ENCODE measurements at places on chromosomes 16 and 17.

- DNase-seq: no peak
Observed at GRCh38 chr16:78286065-78286464, 186.6 kb downstream of the WWOX start.

DNA sequence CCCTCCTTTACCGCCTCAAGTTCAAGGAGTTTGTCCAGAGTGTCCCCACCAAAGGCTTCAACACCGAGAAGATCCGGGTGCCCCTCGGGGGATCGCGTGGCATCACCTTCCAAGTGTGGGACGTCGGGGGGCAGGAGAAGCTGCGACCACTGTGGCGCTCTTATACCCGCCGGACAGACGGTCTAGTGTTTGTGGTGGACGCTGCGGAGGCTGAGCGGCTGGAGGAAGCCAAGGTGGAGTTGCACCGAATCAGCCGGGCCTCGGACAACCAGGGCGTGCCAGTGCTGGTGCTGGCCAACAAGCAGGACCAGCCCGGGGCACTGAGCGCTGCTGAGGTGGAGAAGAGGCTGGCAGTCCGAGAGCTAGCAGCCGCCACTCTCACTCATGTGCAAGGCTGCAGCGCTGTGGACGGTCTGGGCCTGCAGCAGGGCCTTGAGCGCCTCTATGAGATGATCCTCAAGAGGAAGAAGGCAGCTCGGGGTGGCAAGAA lies 1.1 kb downstream of the ARL4D start:
- no peak for DNase-seq

DNA sequence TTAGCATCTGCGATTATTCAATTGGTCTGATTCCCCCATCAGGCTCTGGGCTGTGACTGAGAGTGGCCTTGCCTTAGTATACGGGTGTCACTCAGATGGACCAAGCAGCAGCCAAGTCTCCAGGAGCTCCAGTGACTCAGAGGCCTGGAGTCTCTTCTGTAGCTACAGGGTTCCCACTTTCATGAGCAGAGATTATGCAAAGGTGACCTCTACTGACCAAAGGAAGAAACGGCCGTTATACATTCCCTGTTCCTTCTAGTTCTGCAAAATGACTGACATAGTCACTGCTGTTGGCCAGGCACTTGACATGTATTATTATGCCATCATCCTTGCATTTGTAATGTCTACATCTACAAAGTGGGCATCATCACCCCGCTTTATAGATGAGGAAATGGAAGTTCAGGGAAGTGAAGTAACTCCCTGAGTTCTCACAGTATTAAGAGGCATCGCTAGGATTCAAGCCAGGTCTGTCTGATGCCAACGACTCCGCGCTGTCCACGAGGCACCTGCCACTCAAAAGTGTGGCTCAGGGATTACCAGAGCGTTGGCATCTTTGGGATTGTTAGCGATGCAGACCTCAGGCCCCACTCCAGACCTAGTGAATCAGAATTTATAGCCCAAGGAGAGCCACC lies 23.3 kb downstream of the SLC38A7 start:
- DNase-seq: peak; percentile 3

GRCh38 chr16:87150681-87151280 lies 166.4 kb downstream of the C16orf95 start:
- no peak for DNase-seq

- no peak for DNase-seq
Observed at GRCh38 chr17:45127207-45127547, 5.1 kb downstream of the PLCD3 start.

DNA sequence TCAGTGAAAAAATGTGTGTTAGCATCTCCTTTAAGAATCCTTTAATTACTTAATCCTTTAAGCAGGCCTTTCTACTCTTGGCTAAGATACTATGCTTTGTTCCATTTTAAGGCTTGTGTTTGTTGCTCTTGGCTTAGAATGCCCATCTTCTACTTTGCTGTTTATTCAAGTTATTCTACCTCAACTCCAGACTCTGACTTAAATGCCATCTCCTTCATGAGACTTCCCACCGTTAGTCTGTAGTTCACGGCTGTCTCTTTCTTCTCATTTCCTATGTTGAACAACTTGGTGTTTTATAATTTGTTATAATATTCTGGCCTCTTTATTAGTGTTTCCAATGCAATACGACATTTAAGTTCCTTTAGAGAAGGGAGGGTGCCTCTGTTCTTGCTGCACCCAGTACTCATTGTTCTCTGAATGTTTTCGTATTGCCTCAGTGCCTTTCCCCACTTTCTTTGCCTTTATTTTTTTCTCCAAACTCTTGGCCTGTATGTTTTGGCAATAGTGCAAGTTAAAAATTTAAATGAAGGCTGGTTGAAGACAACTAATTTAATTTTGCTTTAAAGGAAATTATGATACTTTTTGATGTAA lies 6.1 kb upstream of the KRT10 start:
- no peak for DNase-seq

GRCh38 chr16:5296176-5296575 lies 198.6 kb upstream of the EEF2KMT start:
- no peak for DNase-seq

GRCh38 chr17:12911239-12911638 lies 106.6 kb downstream of the ELAC2 start:
- DNase-seq: no peak

GRCh38 chr17:28582513-28582912 lies 5.8 kb upstream of the ALDOC start:
- DNase-seq: no peak

DNA sequence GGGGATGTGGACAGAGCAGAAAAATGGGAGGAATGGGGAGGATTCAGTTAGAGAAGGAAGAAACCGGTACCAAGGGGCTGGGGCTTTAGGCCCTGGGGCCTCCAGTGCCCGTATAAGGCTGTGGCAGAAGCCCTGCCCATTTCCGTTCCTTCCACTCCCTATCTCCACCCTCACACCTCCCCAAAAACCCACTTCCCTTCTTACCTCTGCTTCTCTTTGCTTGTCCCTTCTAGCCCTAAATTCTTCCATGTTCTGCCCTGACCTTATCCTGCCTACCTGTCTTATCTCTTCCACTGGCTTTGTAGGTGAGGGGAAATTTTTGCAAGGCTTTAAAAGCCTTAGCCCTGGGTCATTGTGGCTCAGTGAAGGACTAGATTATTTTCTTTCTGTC lies 4.1 kb downstream of the RNF167 start:
- DNase-seq: no peak

- no peak for DNase-seq
Observed at GRCh38 chr17:1645207-1646171, at the start of gene SCARF1. SCARF1 (minus strand) TSS chr17:1645732; CDS start chr17:1645697, 35 bp downstream.

- no peak for DNase-seq
Observed at GRCh38 chr17:152860-153420, 15.6 kb downstream of the SCGB1C2 start.

DNA sequence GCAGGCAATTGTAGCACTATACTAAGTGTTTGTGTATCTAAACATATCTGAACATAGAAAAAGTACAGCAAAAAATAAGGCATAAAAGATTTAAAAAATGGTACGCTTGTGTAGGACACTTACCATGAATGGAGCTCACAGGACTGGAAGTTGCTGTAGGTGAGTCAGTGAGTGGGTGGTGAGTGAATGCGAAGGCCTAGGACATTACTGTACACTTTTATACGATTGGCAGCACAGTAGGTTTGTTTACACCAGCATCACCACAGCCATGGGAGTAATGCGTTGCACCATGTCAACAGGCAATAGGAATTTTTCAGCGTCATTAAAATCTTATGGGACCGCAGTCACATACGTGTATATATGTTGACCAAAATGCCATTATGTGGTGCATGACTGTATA lies 45.6 kb downstream of the DNAH9 start:
- no peak for DNase-seq

GRCh38 chr17:75036643-75037268 lies 10.0 kb downstream of the ATP5PD start:
- DNase-seq: no peak

DNA sequence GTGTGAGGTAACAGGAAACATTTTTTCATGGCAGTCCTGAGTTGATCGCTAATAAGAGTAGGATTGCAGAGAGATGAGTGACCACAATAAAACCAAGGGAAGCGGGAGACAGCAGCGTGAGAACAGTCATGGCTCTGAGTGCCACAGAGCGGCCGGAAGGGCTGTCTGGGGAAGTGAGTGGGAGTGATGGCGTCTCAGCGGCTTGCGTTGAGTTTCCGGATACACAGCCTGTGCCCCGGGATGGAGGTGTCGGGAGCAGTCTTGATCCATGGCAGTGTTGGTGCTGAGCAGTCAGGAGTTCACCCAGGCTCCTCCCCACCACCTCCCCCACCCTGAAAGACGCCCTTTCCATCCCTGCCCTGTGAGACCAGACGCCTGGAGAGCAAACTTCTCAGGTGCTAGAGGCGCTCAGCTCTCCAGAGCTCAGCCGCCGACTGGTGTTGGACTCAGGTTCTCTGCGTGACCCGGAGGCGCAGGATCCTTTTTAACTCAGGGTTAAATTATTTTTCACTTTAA lies 59.8 kb downstream of the BANP start:
- DNase-seq: no peak

DNA sequence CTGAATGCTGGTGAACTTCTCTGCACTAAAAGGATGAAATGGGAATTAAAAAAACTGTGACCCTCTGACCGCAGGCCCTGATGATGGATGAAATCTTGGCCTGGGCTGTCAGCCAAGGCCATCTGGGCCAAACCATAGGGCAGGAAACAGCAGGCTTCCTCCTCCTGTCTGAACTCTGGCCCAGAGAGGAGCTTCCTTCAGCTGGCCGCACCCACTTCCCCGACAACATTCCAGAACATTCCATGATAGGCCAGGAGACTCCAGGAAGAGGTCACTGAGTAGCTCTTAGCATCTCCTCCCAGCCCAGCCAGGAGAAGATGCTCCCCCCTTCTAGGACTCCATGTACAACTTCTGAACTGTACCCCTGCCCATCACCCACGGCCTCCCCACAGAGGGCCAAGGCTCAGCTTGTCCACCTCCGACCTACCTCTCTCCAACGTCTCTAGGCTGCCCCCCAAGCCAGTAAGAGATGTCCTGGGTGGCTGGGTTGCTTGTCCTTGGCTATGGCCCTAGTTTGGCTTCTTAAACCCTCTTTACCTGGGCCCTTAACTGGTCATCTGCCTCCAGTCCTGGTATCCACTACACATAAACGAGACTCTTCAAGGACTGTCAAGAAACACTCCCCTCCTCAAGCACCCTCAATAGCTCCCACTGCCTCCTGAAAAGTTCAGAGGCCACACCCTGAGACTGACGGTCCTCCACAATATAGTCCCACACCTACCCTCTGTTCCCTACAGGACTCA lies 1.7 kb downstream of the RPH3AL start:
- no peak for DNase-seq

DNA sequence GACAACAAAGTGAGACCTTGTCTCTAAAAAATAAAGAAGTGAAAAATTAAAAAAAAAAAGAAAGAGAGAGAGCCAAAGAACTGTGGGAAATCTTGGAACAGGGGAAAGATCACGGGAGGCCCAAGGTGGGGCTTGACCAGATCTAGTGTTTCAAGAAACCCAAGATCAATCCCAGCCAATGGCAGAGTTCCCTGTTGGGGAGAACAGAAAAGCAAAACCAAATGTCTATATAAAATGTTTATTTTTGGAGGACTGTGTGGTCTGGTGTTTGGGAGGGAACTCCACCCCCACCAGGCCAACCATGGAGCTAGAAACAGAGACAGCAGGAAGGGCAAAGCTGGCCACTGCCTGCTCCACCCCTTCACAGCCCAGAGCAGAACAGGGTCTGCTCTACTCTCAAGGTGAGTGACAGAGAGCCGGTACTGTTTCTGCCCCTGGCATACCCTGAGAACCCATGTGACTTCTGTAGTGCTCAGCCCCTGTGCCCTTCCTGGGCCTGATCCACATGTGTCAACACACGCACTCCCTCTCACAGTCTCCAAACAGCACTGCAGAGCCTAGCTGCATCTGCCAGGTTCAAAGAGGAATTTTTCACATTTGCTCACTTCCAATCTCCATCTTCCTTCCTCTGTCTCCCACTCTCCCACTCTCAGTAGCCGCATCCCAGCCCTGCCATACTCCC lies 3.7 kb downstream of the TMEM101 start:
- no peak for DNase-seq

DNA sequence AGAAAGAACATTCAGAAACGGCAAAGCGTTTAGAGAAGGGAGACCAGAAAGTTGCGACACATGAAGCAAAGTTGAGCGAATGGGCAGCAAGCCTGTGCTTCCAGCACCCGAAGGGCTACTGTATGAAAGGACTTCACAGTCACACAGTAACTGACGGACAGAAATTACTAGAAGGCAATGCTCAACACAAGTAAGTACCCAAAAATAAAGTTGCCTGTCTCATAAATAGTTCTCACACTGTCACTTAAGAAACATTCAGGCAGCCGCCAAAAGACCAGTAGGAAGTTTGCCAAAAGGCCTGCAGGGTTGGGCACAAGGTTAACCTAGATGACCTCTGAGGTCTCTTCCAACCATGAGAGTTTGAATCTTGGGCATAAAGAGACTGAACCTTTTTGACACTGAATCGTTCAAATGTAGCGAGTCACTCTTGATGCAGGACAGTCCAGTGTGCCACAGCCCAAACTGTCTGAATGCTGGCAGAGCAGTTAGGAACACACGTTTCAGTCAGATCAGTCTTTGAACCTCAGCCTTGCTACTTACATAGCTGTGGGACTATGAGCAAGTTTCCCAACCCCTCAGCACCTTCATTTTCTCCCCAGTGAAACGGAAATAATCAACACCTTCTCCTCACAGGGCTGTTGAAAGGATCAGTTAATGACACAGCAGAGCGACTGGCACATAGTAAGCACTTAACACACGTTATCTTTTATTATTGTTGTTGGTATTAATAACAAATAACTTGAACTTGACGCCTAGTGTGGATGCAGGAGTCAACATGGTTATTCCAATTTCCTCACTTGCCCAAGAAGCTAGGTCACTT lies 10.4 kb downstream of the NCBP3 start:
- DNase-seq: no peak

DNA sequence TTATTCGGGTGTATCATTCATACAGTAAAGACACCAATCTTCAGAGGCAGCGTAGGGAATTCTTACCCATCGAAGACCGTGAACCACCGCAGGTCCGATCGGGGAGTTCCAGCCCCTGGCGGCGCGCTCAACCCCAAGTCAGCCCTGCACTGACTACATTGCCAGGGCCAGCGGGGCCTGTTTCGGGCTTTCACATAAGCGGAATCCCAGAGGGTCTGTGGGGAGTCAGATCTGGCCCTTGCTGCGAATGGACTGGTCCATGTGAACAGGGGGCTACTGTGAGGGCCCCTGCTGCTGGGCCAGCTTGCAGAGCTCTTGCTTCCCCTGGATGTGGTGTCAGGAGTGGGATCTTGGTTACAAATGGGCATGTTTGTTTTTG lies 7.6 kb downstream of the PDE6G start:
- DNase-seq: no peak

DNA sequence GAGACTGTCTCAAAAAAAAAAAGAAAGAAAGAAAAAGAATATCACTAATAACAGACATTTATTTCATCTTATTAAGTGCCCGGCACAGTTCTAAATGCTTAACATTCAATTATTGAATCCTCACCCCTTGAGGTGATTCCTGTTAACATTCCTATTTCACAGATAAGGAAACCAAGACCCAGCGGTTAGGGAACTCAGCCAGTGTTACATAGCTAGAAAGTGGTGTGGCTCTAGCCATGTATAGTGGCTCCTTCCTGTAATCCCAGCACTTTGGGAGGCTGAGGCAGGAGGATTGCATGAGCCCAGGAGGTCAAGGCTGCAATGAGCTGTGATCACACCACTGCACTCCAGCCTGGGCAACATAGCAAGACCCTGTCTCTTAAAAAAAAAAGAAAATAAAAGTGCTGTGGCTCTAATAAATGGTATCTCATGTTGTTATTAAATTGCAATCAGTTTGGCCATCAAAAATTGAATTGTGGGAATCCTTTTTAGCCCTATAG lies 28.1 kb downstream of the ZNRF1 start:
- DNase-seq: no peak

Data from NCI-H2107 (cell line).